ENCODE measurements at places on chromosomes 5 and 9. TPM values are rescaled to one million over a fixed set of nuclear protein-coding genes. Genes with fewer than 3 reads are reported as not detected.

The GHR gene
- not detected for total RNA-seq

The CARTPT gene
- not detected for total RNA-seq

DNA sequence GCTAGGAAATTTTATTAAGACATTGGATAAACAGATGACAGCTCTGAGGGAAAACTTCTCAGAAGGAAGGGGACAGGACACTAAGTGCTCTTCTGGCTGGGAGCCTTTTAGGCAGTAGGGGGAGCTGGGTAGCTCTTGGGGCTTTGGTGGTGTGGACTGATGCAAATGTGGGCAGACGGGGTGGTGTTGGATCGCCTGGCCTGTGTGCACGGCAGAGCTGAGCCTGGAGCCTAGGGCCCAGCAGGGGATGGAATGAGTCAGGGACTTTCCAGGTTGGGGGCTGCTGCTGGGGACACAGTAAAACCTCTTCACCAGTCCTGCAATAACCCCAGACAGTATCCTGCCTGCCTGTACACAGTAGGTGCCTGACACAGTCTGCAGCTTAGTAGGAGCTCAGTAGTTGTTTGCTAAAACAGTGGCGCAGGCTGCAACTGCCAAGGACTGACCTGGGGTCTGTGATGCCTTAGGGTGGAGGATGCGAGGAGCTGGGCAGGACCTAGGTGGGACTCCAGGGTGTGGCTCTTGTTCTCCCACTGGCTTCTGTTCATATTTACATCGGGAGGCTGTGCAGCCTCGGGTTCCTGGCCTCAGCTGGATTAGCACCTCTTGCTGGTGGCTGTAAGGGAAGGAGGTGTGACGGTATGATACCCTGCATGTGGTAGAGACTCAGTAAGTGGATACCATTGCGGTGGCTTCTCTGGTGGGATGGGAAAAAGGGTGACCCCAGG, 83.8 kb downstream of the DAB2IP start:
- no peak for DNase-seq

The SPATA31A7 gene
- not detected for total RNA-seq

- no peak for DNase-seq
Observed at GRCh38 chr5:35538198-35538931, 79.3 kb upstream of the SPEF2 start.

DNA sequence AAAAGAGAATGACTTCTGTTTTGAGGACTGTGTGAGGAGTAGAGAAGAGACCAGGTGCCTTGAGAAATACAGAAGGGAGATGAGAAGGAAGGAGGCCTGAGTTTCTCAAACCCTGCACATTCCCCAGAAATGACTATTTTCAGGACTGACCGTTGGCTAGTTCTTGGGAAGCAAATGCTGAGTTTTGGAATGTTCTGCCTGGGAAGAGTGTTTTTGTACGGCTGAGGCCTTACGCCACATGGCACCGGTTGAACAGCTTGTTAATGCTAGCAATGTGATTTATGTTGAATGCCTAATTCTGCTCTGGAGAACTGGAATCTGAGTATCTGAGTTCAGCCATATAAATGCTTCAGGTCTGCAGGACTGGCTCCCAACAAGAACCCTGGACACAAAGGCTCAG, 152.7 kb upstream of the ADAMTS16 start:
- DNase-seq: no peak

GRCh38 chr9:133280392-133280791, 5.4 kb upstream of the ABO start:
- no peak for DNase-seq

The TMEM252 gene
- not detected for total RNA-seq

DNA sequence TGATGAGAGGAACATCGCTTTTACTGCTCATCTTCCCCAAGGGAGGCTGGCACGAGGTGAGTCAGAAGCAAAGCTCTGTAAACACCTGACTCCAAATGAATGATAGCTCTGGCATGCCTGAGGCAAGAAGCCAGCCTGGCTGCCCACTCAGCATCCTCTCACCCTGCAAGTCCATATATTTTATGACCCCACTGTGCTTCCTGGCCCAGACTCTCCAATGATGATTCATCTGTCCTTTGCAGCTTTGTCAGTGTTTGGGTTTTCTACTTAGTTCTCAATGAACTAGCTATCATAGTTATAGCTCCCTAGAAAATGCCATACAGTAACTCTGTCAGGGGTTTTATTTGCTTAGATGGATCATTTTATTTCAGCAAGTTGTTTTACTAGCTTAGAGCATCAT, 52.1 kb upstream of the FSTL4 start:
- DNase-seq: no peak

The ADRB2 gene
- total RNA-seq: 6.3 TPM

GRCh38 chr5:143433670-143434069, 30.2 kb upstream of the NR3C1 start:
- DNase-seq: peak; percentile 39

- no peak for DNase-seq
Observed at GRCh38 chr5:5483350-5483749, 60.9 kb downstream of the ICE1 start.

The FREM1 gene
- total RNA-seq: not detected

DNA sequence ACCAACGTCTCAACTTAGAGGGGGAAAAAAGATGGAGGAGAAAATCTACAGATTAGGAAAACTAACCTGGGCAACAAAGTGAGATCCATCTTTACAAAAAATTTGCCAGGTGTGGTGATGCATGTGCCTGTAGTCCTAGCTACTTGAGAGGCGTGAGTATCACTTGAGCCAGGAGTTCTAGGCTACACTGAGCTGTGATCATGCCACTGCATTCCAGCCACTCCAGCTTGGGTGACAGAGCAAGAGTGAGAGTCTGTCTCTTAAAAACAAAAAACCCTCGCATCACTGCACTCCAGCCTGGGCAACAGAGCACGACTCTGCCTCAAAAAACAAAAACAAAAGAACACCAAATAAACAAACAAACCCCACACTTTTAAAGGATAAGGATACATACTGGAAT, 98.1 kb upstream of the NR5A1 start:
- DNase-seq: no peak

DNA sequence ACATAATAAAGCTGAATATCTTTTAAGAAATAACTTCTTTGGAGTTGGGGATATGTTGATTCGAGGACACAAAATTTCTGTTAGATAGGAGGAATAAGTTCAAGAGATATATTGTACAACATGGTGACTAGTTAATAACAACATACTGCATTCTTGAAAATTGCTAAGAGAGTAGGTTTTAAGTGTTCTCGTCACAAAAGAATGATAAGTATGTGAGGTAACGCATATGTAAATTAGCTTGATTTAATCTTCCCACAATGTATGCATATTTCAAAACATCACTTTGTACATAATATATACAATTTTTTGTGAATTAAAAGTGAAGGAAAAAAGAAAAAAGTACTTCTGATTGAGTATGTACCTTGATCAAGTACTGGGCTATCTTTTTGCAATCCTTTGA, 428.0 kb upstream of the TRPC7 start:
- DNase-seq: no peak

The WDR31 gene
- 0.99 TPM for total RNA-seq

- no peak for DNase-seq
Observed at GRCh38 chr9:105457560-105458294, 9.9 kb downstream of the FSD1L start.

DNA sequence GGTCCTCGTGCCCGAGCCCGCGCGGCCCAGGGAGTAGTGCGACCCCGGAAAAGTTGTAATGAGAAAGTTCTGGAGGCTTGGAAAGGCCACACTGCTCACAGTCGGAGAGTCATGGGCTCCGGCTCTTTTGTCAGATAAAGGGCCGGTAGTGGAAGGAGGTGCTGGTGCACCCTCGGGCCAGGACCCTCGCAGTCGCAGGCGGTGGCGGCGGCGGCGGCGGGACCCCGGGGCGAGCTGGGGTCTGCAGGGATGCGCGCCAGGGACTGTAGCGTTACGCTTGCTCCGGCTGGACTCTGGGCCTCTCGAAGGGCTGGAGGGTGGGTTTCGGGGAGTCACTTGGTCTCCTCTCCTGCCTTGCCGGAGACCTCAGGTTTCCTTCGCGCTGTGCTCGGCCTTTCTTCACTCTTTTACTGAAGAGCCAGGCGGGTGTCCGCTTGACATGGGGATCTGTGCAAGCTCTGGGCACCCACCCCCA, 1.5 kb downstream of the RORB start:
- DNase-seq: peak; percentile 40

DNA sequence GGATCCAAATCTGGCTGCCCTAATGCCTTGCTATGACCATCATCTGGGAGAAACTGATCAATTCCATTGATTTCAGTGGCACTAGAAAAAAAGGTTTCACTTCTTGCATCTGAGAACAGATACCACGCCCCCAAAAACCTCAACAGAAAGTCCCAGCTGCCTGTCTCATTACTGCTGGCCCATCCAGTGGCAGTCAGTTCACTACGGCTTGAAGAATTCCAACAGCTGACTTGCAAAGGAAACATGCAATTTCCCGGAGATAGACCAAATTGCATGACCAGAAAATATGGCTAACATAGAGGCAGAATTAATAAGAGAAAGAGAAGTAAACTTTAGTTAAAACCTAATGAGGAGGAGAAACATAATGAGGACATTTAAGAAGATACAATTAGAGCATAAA, 48.6 kb downstream of the UGCG start:
- DNase-seq: no peak

- DNase-seq: no peak
Observed at GRCh38 chr9:128633601-128634000, 23.0 kb downstream of the DYNC2I2 start.

The MARVELD2 gene
- 0.42 TPM for total RNA-seq

The SLC38A9 gene
- total RNA-seq: 27.6 TPM

DNA sequence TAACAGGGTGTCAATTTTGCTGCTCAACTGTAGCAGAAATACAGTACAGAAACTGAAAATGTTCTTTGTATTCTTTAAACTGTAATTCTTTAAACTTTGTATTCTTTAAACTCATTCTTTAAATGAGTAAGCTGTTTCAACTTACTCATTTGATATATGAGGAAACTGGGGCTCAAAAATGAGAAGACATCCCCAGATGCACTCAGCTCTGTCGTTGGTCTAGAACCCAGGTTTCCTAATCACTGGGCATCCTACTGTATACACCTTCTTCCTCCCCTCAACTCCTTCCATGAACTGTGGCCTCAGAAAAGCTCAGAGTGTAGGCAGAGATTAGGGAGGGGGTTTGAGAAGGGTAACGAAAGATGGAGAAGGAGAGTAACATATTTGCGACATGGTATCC, 136.5 kb upstream of the MAST4 start:
- no peak for DNase-seq

The MRPL22 gene
- 50.0 TPM for total RNA-seq

DNA sequence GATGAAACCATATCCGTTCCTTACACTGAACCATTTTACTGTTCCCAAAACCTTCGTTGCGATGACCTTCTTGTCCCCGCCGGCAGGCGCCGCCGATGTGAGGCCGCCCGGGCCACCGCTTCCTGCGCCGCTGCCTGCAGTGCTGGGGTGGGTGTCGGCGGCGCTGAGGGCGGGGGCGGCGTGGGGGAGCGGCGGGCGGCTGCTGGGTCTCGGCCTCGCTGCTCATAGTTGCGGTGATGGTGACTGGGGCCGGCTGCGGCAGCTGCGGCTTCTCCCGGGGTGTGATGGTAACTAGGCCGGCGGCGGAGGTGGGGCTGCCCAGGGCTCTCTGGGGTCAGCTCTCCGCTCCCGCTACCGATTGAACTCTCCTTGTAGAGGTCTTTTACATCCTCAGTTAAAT, 14.1 kb upstream of the OR2S2 start:
- peak; percentile 46 for DNase-seq

GRCh38 chr9:34457266-34458012, 931 bp downstream of the FAM219A start:
- DNase-seq: peak; percentile 32

DNA sequence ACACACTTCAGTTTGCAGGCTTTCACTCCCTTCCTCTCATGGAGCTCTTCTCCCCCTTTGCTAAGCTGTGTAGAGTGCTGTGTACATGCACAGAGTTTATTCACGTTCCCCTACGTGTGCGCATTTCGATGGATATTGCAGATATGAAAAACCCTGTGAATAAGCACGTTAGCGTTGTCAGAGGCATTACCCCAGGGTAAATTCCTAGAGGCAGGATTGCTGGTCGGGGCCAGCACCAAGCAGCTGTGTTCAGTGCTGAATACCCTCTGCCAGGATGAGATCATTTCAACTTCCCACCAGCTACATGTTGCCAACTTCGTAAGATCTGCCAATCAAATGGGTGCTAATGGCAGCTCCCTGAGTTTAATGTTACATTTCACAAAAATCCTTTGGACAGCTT, 172.3 kb upstream of the PPP1R26 start:
- DNase-seq: no peak

- DNase-seq: no peak
Observed at GRCh38 chr5:155017610-155018009, 4.1 kb downstream of the KIF4B start.

The PTPRD gene
- not detected for total RNA-seq

- no peak for DNase-seq
Observed at GRCh38 chr9:126158588-126159429, 167.8 kb upstream of the MVB12B start.

DNA sequence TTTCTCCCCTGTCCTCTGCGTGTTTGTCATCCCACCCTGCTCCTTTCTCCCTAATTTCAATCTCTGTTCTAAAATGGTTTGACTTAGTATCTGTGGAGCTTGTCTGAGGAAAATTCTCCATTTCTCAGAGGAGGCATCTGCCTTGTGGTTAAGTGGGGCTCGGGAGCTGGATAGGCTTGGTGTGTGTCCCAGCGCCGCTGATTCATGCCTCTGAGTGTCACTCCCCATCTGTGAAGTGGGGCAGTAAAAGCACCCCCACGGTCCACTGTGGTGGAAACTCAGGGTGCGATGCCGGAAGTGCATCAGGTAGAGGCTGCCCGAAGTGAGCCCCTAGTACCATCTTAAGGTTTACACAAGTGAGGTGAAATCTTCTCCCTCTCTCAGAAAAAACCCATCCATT, 37.6 kb downstream of the LRSAM1 start:
- no peak for DNase-seq

The ROR2 gene
- total RNA-seq: 0.08 TPM

- DNase-seq: no peak
Observed at GRCh38 chr9:95344735-95345325, 27.3 kb upstream of the FANCC start.

- DNase-seq: no peak
Observed at GRCh38 chr5:141657937-141658545, 6.8 kb upstream of the FCHSD1 start.

The HAND1 gene
- not detected for total RNA-seq

DNA sequence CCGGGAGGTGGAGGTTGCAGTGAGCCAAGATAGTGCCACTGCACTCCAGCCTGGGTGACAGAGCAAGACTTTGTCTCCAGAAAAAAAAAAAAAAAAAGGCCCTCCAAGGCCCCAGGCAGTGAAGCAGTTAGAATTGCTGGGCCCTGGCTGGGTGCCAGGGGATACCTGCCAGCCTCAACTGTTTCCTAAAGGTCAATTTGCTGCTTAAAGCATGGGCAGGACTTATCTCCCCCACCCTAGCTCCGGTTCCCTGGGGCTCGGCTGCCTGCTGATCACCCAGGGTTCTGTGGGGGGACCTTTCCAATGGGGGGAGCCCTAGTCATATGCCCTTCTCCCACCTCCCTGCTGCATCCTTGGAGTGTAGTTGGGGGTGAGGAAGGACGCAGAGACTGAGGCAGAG, 25.7 kb downstream of the NCS1 start:
- no peak for DNase-seq

- no peak for DNase-seq
Observed at GRCh38 chr5:146059460-146060220, 45.7 kb downstream of the PLAC8L1 start.

The GPRIN1 gene
- 1.6 TPM for total RNA-seq

Data from activated naive CD8-positive, alpha-beta T cell treated with anti-CD3 and anti-CD28 coated beads, Interleukin-2, amount 10 ng/mL, durations not matched to agents 7 days and 5 days (primary cell).